Spleen (tissue), 13 donors: ENCODE measurements at places on chromosomes 5 and 9.
A peak's percentile ranks its signal among the peaks of the same experiment; 100 is the strongest.

DNA sequence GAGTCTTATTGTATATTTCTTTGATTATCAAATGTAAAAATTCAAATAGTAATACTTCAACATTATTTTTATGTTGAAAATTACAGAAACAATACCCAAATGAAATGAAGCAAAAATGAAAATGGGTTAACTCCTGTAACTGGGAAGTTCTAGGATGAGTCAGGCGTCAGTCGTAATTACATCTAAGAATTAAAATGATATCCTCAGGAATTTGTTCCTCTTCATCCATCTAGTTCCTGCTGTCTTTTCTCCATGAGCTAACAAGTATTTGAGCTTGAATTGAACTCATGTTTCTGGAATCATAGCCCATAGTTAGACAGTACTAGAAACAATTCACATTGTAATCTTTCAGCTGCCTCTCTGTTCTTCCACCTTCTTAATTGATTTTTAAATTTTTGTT is 568.3 kb upstream of the TLE4 start:
- DNase-seq: no peak

DNA sequence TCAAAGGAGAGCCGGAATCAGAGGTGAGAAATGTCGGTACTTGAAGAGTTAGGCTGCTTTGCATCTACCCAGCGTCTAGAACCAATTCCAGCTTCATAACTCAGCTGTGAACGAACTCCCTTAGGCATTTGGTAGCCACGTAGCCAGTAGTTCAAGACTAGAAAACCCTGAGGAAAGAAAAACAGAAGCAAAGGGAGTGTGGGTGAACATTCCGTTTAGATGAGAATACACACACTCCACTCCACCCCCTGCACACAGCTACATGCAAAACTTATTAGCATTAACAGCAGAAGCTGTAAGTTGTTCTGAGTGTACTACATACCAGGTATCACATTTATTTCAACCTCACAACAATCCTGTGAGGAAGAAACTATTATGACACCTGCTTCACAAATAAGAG is 78.3 kb downstream of the SMIM23 start:
- DNase-seq: no peak

GRCh38 chr9:28750136-28750535 is 1176.9 kb upstream of the C9orf72 start:
- no peak for DNase-seq

DNA sequence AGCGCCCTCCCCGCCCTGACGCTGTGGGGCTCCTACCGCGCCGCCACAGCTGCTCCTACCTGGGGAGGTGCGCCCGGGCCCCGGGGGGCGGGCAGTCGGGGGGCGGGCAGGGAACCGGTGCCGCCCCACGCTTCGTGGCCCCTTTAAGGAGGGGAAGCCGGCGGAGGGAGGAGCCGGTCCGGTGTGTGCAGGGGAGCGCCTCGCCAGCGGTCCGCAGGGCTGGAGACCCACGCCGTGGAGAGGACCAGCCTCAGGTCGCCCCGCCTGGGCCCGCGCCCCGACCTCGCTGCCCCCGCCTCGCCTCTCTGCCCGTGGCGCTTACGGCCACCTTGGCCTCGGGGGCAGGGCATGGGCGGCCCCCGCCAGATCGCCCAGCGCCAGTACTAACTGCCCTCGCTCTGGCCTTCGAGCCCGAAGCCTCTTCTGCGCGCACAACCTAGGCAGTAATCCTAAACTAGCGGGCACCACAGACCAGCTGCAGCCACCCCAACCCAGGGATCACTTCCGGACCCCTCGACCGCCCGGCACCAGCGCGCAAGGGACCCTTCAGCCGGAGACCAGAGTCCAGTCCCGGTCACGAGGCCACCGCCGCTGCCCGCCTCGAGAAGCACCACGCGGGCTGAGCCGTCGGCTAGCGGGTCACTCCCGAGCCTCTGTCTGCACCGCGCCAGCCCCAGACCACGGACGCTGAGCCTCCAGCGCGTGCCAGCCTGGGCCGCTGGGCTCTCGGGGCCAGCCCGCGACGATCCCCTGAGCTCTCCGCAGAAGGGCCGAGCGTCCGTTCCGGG is at the start of gene FOXE1:
Gene FOXE1, plus strand, starts transcription at position 171 of the 788 bp plus-strand sequence. CDS start 689 bp downstream, outside the sequence.
- DNase-seq: no peak

GRCh38 chr9:125953314-125954019 is 206.3 kb downstream of the PBX3 start:
- no peak for DNase-seq

DNA sequence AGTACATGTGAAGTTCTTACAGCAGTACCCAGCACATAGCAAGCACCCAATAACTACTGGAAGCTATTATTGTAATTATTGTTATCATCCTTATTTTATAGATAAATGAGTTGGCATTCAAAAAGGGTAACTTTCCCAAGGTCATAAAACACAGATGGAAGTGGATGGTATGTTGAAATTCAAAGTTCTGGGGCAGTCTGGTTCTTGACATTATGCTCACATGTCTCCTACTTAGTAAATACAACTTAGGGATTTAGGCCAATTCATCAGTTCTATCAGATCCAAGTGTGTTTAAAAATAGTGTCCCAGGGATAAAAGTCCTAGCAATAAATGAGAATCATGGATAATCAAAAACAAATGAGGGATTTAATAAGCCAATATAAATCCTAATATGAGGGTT is 265.2 kb downstream of the ADAMTSL1 start:
- no peak for DNase-seq

DNA sequence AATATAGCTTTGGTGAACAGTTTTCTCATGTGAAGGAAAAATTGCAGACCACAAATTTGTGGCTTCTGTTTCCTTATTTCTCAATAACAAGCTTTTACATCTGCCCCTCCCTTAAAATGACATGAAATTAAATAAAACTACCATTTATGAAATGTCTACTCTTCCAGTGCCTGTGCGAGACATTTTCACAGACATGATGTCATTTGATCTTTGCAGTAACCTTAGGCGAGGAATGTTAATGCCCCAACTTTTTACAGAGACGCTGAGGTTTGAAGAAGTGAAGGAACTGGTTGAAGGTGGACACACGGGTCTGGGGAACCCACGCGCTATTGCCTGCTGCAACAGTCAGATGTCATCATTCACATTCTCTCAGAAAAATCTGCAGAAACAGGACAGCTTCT is 61.5 kb downstream of the OSTF1 start:
- DNase-seq: no peak

DNA sequence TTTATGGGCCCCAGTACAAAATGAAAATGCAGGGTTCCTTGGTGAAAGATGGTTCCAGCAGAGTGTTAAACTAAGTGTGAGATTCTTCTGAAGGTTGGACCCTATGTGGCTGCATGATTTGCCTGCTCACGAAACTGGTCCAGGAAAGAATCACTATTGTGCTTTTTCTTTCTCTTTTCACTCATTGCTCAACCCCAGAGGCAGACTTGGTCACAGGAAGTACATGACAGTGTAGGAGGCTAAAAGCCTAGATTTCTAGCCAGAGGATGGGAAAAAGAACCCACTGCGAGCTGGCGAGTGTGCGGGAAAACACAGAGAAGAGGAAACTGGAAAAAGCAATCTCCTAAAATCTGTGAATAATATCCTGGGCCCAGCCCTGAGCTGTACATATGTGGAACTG is 18.6 kb downstream of the SLC36A2 start:
- DNase-seq: no peak

GRCh38 chr5:157486861-157487260 is 26.8 kb downstream of the NIPAL4 start:
- no peak for DNase-seq

DNA sequence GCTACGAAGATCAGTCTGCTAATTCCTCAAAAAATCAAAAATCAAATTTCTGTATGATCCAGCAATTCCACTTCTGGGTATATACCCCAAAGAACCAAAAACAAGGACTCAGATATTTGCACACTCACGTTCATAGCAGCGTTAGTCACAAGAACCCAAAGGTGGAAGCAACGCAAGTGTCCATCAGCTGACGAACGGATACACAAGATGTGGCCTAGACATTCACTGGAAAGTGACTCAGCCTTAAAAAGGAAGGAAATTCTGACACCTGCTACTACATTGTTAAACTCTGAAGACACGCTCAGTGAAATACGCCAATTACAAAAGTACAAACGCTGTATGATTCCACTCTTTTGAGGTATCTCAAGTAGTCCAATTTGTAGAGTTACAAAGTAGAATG is 93.3 kb downstream of the OTULIN start:
- no peak for DNase-seq

GRCh38 chr5:110768138-110768860 is 29.5 kb downstream of the SLC25A46 start:
- DNase-seq: no peak

GRCh38 chr5:164741376-164741775 is 1236.0 kb downstream of the MAT2B start:
- no peak for DNase-seq

GRCh38 chr9:91474656-91475055 is 51.0 kb upstream of the NFIL3 start:
- DNase-seq: no peak

- no peak for DNase-seq
These were observed 95.9 kb upstream of the MVB12B start for GRCh38 chr9:126230692-126231091.

GRCh38 chr5:131355971-131356528 is 92.2 kb downstream of the CDC42SE2 start:
- no peak for DNase-seq

DNA sequence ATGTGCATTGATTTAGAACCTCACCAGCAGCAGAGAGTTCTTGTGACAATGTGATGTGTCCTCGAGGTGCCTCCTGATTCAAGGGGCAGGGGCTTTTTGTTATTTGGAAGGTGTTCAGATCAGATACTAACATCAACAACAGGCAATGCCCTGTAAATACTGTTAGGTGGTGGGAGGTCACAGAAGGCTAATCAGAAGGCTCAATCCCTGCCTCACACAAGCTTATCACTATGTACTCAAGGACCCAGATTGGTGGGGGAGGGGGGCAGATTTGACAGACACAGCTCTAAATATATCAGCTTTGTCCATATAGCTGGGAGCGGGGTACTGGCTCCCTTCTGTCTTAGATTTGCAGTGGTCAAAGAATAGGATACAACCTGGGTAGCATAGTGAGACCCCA is 2.6 kb downstream of the FRMPD1 start:
- no peak for DNase-seq

GRCh38 chr9:74117151-74117550 is 380.0 kb upstream of the RORB start:
- no peak for DNase-seq

GRCh38 chr5:82664732-82665131 is 386.6 kb upstream of the RPS23 start:
- DNase-seq: no peak

- no peak for DNase-seq
These were observed 636.2 kb upstream of the CCNG1 start for GRCh38 chr5:162801235-162801634.

GRCh38 chr9:87109231-87109631 is 161.9 kb upstream of the GAS1 start:
- DNase-seq: no peak

- DNase-seq: peak; percentile 99
These were observed at the start of gene ZNF484 for GRCh38 chr9:92877531-92878430. ZNF484 (minus strand) TSS chr9:92878038; CDS start chr9:92875029, 3,009 bp downstream.

DNA sequence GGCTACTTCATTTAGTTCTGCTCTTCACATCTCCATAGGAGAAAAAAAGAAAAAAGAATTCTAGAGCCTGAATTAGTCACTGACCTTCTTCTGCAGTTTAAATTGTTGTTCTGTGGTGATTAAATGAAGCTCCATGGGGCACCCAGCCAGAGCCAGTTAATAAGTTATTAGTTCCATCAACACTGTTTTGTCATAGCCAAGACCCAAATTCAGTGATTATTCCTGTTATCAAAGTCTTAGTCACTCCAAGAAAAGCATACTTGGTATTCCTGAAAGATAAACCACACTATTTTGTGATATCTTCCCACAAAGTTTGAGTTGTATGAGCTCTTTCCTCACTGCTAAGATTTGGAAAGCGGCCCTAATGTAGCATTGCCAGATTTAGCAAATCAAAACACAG is 134.8 kb upstream of the RGMB start:
- DNase-seq: no peak

DNA sequence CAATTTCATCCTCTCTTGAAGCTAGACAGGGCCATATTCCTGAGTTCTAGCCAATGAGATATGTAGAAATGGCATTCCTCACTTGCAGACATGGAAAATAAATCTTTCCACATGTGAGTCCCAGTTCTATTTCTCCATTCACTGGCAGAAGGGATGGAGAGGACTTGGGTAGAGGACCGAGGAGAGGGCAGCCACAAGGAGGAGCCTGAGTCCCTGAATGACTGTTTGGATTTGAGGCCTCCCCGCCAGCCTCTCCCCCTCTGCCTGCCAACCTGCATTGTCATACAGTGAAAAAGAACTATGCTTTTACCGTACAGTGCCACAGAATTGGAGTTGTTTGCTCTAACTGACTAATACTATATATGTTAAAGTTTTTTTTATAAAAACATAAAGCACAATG is 583.0 kb upstream of the WWC1 start:
- no peak for DNase-seq

DNA sequence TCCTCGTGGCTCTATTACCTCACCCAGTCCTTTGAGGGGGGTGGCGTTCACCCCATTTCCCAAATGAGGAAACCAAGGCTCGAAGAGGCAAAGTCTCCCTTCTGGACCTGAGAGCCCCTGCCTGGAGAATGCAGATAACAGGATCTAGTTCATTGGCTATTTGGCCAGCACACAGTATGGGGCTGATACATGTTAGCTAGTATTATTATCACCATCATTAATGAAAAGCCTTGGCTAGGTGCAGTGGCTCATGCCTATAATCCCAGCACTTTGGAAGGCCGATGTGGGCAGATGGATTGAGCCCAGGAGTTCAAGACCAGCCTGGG is 4.3 kb downstream of the SH3GLB2 start:
- no peak for DNase-seq

- DNase-seq: no peak
These were observed 40.1 kb downstream of the PHAX start for GRCh38 chr5:126640866-126641265.

DNA sequence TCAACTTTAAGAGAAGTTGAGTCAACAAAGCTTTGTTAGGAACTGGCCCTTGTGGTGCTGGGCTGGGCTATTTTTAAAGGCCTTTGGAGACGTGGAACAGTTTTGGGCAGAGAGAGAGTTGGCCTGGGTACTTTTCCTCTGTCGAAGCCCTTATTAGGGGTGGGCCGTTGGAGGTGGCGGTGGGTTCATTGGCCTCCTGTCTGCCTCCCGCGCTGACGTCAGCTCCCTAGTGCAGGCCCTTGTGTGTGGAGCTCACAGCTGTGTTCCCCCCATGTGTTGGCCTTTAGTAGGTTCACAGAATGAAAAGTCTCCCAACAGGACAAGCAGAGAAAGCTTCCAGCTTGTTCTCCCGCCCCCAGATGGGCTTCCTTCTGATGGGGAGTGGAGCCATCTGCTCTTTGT is 2.7 kb downstream of the NCS1 start:
- DNase-seq: no peak
